Activated CD8-positive, alpha-beta memory T cell treated with anti-CD3 and anti-CD28 coated beads, Interleukin-2, amount 10 ng/mL, durations not matched to agents 7 days and 5 days (primary cell): ENCODE measurements at places on chromosomes 2 and 18.

GRCh38 chr2:74026687-74027241 is 42.1 kb downstream of the TET3 start:
- peak; percentile 7 for DNase-seq

DNA sequence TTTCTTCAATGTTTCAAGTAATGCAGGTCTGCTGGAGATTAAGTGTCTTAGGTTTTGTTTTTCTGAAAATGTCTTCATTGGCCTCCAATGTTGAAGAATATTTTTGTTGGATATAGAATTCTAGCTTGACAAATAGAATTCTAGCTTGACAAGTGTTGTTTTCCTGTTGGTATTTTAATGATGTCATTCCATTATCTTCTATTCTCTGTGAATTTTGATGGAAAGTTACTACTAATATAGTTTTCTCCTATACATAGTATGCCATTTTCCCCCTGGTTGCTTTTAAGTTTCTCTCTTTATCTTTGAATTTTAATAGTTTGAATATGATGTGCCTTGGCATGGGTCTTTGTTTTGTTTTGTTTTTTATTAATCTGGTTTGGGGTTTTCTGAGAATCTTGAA is 119.9 kb downstream of the RAPGEF4 start:
- DNase-seq, result no peak

GRCh38 chr2:119753041-119753929 is 6.4 kb upstream of the PTPN4 start:
- DNase-seq, result peak; percentile 50

DNA sequence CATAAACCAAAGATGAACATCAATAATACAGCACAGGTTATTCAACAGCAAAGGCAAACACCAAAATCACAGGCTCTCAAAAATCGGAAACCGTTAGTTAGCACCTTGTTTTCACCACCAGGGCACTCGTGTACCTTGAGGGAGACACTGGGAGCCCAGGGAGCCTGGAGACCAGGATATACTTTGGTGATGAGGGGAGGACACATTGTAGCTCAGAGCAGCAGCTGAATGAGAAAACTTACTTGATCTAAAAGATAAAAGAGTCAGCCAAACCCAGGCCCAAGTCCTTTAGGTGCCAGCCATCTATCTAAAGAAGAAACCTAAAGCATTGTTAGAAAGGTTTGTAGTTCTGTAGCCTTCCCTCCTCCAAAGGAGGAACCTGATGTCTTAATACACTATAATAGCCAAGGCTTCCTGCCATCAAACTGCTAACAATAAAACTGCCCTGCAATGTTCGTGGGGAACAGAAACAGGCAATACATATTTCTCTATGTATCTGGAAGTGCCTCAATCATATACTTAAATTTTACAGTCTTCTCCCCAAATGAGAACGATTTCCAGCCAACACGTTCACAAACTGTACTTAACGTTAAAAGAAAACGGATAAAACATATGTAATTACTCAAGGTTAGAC is 19.3 kb downstream of the BCL11A start:
- no peak for DNase-seq

DNA sequence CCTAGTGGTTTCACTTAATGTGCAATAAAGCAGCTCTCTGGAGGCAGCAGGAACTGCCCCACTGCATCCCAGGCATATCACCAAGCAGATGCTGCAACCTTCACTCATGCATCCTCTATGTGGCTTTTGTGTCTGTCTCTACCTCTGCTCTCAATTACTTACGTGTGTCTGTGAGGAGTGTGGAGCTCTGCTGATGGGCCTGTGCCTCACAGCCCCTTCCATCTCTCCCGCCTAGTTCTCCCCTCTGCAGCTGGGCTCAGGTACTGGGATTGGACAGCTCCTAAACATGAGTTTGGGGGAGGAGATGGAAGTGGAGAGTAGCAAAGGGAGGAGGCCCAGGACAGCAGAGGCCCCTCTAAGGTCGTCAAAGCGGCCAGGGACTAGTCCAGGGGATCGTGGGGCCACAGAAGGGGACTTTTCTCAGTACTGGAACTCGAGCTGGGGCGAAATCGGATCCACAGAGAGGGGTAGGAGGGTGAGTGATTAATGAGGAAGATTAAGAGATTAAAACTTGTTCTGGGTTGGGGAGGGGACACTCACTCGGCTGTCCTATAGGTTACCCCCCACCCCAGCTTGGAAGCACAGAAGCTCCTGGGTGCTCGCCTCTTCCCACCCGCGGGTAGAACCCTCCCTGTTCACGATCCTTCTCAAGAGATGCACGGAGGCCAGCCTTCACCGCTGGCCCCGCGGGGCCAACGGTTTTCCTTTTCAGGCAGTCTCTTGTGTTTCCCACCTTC is 2.1 kb upstream of the LBX2 start:
- DNase-seq, result no peak

DNA sequence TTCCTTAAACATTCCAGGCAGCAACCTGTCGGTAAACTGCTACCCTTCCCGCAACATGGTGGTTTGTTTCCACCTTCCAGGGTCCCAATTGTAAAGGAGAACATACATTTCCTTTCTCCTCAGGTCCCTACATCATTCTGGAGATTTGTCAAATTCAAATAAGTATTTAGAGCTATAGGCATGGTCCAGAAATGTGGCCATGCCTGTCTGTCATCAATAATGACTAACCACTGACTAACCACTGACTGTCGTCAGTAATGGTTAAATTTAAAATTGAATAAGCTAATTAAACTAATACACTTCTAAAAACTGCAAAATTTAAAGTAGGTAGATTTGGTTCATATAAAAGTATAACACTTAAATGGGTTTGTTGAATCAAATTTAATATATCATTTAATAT is 984.0 kb upstream of the SLC39A10 start:
- no peak for DNase-seq

DNA sequence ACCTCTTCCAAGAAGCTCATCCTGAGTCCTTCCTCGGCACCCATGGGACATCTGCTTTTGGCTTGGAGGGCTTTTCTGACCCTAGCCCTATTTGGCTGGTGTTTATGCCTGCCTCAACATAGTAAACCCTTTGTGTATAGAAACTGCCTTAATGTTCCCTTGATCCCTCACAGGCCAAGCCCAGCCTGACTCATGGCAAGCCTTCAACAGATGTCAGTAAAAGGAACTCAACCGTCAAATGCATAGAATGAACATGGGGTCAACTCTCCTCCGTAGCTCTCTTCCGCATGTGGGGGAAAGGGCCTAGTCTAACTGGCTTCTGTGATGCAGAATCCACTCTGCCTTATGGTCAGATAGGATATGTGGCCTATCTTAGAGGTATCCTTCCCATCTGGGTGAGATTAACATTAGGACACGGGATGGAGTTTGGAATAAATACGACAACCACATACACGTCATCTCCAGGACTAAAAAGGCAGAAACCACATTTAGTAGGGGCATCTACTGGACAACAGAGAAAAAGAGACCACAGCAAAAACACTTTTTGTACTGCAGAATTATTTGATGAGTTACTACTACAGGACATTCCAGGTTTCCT is 2.5 kb upstream of the NPAS2 start:
- no peak for DNase-seq

DNA sequence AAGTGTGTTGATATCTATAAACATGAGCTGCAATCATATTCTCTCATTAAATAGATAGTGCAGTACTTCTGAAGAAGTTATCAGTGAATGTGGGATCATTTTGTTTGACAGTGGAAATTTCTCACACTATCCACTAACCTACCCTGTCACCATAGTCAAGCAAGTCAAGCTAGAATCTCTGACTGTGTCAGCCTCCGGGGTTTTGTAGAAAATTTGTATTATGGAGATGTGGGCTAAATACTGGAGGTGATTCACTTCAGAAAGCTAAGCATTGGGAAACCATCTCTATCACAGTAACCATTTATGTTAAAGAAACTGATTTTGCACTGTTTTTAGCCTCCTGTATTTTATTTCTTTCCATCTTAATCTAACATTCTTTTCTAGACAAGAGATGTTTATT is 126.6 kb upstream of the CREB1 start:
- no peak for DNase-seq

DNA sequence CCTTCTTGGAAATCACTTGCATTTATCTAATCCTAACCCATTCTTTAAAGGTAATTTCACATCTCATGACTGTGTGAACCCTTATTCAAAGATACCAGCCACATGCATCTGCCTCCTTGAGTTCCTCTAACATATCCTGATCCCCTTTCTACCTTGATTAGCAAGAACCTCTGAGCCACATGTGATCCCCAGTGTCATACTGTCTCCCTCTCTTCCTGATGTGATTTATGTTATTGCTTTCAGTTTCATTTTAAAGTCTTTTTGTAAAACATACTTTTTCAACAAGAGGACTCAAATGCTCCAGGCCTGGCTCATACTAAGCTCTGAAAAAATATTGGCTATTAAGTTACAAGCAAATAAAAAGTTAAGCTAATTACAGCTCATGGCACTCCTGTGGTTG is 470.1 kb downstream of the DLGAP1 start:
- no peak for DNase-seq
